ENCODE measurements at places on chromosomes 4 and X.

DNA sequence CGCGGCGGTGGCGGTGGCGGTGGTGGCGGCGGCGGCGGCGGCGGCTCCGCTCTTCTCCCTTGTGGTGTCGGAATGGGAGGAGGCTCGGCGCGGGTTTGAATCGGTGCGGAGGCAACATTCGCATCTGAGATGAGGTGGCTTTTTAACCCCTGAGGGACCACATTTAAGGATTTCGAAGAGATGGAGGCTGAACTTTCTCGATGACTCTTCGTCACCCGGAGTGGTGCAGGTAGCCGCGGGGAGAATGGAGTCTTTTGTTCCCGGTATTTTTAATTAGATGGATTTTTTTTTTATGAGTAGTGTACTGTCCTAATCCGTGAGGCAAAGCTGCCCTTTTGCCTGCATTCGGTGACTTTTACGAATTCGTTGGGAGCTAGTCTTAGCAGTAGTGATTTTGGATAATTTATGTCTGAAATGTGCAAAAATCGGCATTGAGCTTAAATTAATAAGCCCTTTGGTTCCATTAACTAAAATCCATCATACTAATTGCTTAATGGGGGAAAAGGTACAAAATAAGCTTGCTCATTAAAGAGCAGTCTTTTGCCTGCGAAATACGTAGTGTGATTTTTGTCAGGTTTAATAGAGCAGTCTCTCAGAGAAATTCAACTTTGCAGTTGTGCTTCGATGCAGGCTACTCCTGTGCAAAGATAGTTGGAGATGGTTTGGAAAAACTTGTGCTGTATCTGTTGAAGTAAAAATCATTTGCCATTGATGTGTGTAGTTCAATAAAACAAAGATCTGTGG is 206.2 kb downstream of the TENM3 start:
- H3K36me3 ChIP-seq = no peaks in the 10 kb centered on the region
- H3K4me1 ChIP-seq = peaks cover 4% of the 10 kb centered on the region
- H3K27ac ChIP-seq = no peak overlapping the region
- no peak for DNase-seq
- peak overlapping the region; percentile 86 for H3K4me3 ChIP-seq

GRCh38 chr4:106149026-106149425 is 167.0 kb downstream of the TBCK start:
- no peaks in the 10 kb centered on the region for H3K27me3 ChIP-seq
- no peak overlapping the region for H3K4me3 ChIP-seq
- H3K27ac ChIP-seq = no peak overlapping the region
- H3K4me1 ChIP-seq = no peaks in the 10 kb centered on the region
- H3K36me3 ChIP-seq = no peaks in the 10 kb centered on the region

- no peak overlapping the region for H3K27ac ChIP-seq
- H3K36me3 ChIP-seq = no peaks in the 10 kb centered on the region
- no peak for DNase-seq
- H3K4me1 ChIP-seq = no peaks in the 10 kb centered on the region
- no peaks in the 10 kb centered on the region for H3K27me3 ChIP-seq
- no peak overlapping the region for H3K4me3 ChIP-seq
Observed at GRCh38 chr4:8820178-8821102, 51.2 kb downstream of the HMX1 start.

DNA sequence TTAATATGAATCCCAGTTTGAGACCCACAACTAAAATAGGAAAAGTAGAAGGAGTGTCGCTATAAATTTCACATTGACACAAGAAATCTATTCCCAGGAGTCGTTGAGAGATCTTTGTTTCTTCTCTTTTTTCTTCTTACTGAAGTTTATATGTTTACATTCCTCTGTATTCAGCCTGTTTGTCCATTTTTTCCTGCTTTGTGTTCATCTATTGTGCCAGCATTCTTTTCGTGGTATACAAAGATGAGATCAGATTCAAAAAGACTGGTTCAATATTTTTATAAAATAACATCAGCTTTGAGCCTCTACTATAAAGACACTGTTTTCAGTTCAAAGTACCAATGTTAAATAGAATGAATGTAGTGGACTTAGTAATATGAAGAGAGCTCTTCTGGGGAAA is 95.4 kb upstream of the MYOZ2 start:
- H3K4me1 ChIP-seq = peaks cover 3% of the 10 kb centered on the region
- no peak overlapping the region for H3K27ac ChIP-seq
- H3K27me3 ChIP-seq = no peaks in the 10 kb centered on the region

DNA sequence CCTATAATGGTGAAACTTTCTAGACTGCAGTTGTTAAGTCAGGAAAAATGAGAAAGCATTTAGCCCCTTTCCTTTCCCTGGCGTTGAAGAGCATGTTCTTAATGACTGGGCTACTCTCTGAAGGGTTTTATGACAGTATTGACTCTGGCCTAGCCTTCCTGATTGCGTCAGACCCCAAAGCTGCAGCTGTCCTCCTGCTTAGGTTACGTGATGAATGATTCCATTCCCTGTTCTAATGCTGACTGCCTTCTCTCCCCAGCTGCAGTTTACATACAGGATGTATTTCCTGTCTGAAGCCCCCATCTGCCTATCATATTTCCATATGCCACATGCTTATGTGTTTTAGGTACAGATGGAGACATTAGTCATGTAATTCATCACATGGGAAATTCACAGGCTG is 105.8 kb upstream of the EGFL6 start:
- peaks cover 3% of the 10 kb centered on the region for H3K27me3 ChIP-seq
- no peak overlapping the region for H3K27ac ChIP-seq
- H3K4me1 ChIP-seq = no peaks in the 10 kb centered on the region
- H3K36me3 ChIP-seq = no peaks in the 10 kb centered on the region

All from adrenal gland (tissue), 19 donors.